IPS DF 6.9 (cell line): ENCODE measurements at places on chromosomes 4 and X.

DNA sequence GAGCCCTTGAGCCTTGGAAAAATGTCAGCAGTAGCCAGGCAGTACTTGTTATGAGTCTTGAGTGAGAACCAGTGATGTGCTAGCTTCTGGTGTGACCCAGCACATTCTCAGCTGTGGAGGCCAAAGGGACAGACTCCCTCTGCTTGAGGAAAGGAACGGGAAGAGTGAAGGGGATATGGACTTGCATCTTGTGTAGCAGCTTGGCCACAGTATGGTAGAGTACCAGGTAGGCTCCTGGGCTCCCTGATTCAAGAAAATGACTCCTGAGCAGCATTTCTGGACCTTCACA is 1601.9 kb upstream of the ADGRL3 start:
- no peak for DNase-seq
- no peak overlapping the region for H3K27ac ChIP-seq
- H3K27me3 ChIP-seq = no peaks in the 10 kb centered on the region
- no peaks in the 10 kb centered on the region for H3K36me3 ChIP-seq
- H3K4me3 ChIP-seq = no peak overlapping the region

- H3K36me3 ChIP-seq = no peaks in the 10 kb centered on the region
- no peak for DNase-seq
- no peak overlapping the region for H3K4me3 ChIP-seq
- no peak overlapping the region for H3K27ac ChIP-seq
- no peaks in the 10 kb centered on the region for H3K27me3 ChIP-seq
Measured at GRCh38 chrX:37076983-37077382, 68.8 kb downstream of the FAM47C start.

DNA sequence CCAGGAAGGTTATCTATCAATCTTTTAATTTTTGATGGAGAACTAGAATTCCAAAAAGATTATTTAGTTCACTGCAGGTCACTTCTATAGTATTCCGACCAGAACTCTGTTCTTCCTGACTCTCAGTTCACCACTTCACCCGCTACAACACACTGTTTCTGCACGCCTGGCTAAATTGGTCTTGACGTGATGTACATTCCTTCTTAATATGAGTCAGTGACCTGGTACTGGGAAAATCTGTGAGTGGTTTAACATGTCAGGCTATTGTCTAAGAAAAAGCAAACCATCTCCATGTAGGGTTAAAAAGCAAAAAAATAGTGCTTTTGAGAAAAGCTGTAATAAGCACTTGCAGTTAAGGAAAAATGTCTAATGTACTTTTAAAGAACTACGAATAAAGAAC is 120.4 kb downstream of the NDST3 start:
- no peak for DNase-seq
- no peaks in the 10 kb centered on the region for H3K36me3 ChIP-seq
- no peaks in the 10 kb centered on the region for H3K27me3 ChIP-seq
- H3K27ac ChIP-seq = no peak overlapping the region
- no peaks in the 10 kb centered on the region for H3K4me1 ChIP-seq

DNA sequence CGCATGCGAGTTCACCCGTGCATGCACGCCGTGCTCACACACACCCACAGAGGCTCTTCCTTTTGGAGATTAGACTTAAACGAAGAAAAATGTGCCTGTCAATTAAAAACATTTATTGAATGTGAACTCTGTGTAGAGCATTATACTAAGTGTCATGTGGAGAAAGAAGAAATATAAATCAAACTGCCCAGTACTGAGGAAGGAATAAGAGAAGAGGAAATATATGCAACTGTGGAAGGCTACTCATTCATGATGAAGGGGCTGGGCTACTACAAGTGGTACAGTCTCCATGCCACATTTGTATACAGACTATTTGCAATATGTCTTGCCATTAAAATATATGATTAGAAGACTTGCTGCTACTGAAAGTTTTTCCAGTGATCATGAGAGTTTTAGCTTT is 714.7 kb downstream of the DMD start:
- H3K27me3 ChIP-seq = no peaks in the 10 kb centered on the region
- no peak overlapping the region for H3K27ac ChIP-seq
- no peak for DNase-seq
- no peaks in the 10 kb centered on the region for H3K36me3 ChIP-seq

DNA sequence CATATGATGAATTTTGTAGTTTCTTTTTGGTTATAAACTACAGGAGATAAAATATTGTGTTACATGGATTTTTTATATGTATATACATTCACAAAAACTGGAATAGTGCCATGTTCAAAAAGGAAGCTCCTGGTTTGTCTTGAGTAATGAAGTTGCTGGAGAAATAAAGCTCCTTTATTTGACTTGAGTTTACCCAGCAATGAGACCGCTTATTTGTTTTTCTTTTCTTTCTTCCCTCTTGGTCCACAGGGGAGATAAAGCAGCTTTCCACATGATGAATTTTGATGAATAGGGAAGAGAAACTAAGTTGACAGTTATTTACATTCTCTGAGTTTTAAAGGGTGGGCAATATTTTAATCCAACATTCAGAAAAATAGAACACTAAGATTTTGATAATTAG is 176.5 kb downstream of the GPM6A start:
- DNase-seq = no peak
- H3K36me3 ChIP-seq = no peaks in the 10 kb centered on the region
- H3K27me3 ChIP-seq = no peaks in the 10 kb centered on the region
- H3K4me1 ChIP-seq = no peaks in the 10 kb centered on the region
- H3K4me3 ChIP-seq = no peak overlapping the region

DNA sequence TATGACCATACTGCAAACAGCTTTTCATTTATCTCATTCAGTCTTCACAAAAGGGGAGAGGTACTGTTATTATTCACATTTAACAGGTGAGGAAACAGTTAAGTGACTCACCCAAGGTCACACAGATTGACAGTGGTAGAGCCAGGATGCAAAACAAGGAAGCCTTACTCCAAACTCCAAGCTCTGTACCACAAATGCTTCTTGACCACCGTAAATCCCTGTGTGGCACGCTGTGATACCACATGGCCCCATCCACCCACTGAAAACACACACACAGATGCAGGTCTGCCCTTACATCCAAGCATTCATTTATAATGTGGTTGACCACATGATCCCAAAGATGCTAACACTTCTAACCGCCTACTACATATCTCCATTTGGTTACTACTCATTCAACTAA is 129.5 kb downstream of the TSPAN5 start:
- no peaks in the 10 kb centered on the region for H3K4me1 ChIP-seq
- H3K36me3 ChIP-seq = no peaks in the 10 kb centered on the region
- DNase-seq = no peak
- no peaks in the 10 kb centered on the region for H3K27me3 ChIP-seq

DNA sequence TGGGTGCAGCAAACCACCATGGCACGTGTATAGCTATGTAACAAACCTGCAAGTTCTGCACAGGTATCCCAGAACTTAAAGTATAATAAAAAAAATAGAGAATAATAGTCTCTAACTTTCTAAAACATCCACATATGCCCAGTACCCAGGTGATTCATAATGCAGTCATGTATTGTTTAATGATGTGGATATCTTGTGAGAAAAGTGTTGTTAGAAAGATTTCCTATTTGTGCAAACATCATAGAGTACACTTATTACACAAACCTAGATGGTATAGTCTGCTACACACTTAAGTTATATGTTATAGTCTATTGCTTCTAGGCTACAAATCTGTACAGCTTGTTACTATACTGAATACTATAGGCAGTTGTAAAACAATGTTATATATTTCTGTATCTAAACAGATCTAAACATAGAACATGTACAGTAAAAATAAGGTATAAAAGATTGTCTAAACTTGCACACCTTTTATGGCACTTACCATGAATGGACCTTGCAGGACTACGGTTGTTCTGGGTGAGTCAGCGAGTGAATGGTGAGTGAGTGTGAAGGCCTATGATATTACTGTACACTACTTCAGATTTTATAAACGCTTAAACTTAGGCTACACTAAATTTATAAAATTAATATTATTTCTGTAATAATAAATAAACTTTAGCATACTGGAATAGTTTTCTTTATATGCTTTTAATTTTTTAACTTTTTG is 232.2 kb upstream of the SLIT2 start:
- no peak overlapping the region for H3K4me3 ChIP-seq
- no peak for DNase-seq
- no peaks in the 10 kb centered on the region for H3K4me1 ChIP-seq

GRCh38 chr4:75004755-75005668 is 72.1 kb downstream of the PARM1 start:
- H3K4me3 ChIP-seq = no peak overlapping the region
- no peaks in the 10 kb centered on the region for H3K36me3 ChIP-seq
- DNase-seq = no peak
- H3K4me1 ChIP-seq = no peaks in the 10 kb centered on the region; the same call in 1 of the 2 replicates
- no peak overlapping the region for H3K27ac ChIP-seq

GRCh38 chrX:154466036-154466435 is 8.0 kb downstream of the PLXNA3 start:
- peaks cover 33% of the 10 kb centered on the region for H3K36me3 ChIP-seq
- no peak overlapping the region for H3K27ac ChIP-seq
- no peak for DNase-seq
- H3K4me1 ChIP-seq = no peaks in the 10 kb centered on the region
- no peaks in the 10 kb centered on the region for H3K27me3 ChIP-seq
- no peak overlapping the region for H3K4me3 ChIP-seq

- H3K36me3 ChIP-seq = no peaks in the 10 kb centered on the region
- H3K4me1 ChIP-seq = no peaks in the 10 kb centered on the region
- no peak overlapping the region for H3K4me3 ChIP-seq
Measured at GRCh38 chrX:17098516-17099247, 152.2 kb downstream of the REPS2 start.

DNA sequence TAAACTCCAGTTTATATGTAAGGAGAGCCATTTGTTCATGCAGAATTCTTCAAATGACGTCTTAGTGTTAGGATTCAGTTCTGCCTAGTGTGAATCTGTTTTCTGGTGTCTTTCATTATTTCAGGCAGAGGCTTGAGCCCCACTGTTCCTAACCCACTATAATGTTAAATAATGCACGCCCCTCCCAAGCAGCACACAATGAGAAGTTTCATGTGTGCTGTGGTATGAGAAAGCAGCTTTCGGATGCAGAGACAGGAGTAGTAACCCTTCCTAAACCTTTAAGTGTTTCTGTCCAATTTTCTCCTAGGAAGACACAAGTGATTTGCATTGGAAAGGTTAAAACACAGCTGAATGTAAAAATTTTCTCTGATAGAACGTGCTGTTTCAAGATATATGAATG is 54.5 kb downstream of the TRIM2 start:
- DNase-seq = no peak
- H3K4me3 ChIP-seq = no peak overlapping the region
- H3K36me3 ChIP-seq = no peaks in the 10 kb centered on the region
- no peaks in the 10 kb centered on the region for H3K27me3 ChIP-seq

- H3K27ac ChIP-seq = no peak overlapping the region
- no peaks in the 10 kb centered on the region for H3K27me3 ChIP-seq
- DNase-seq = no peak
- no peaks in the 10 kb centered on the region for H3K4me1 ChIP-seq
- no peak overlapping the region for H3K4me3 ChIP-seq
Measured at GRCh38 chr4:185685804-185686203, 126.2 kb downstream of the SORBS2 start.

- H3K36me3 ChIP-seq = no peaks in the 10 kb centered on the region
- DNase-seq = no peak
- no peaks in the 10 kb centered on the region for H3K4me1 ChIP-seq
- no peak overlapping the region for H3K27ac ChIP-seq
- H3K27me3 ChIP-seq = no peaks in the 10 kb centered on the region
Measured at GRCh38 chr4:172393220-172393619, 580.0 kb downstream of the GALNTL6 start.

DNA sequence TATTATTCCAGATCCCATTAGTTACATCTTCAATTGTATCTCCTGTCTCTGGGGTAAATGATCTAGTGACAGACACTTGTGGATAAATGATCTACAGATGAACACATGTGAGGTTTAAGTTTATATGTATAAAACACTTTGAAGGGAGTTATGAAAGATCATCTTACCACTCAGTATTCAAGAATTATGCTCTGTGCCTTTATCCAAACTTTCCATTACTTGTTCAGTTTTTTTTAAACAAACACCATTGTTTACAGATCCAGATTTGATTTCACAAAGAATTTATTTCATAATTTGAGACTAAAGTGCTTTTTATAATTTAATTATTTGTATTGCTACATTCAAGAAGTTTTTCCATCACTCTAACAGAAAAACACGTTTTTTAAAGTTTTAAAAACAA is 142.5 kb downstream of the HHIP start:
- H3K4me1 ChIP-seq = no peaks in the 10 kb centered on the region
- H3K27me3 ChIP-seq = no peaks in the 10 kb centered on the region
- no peak overlapping the region for H3K27ac ChIP-seq
- H3K36me3 ChIP-seq = no peaks in the 10 kb centered on the region

GRCh38 chr4:151888367-151888866 is 127.6 kb upstream of the GATB start:
- H3K4me3 ChIP-seq = no peak overlapping the region
- no peak for DNase-seq
- peaks cover 2% of the 10 kb centered on the region; the same call in 1 of the 2 replicates for H3K4me1 ChIP-seq
- H3K36me3 ChIP-seq = no peaks in the 10 kb centered on the region
- no peaks in the 10 kb centered on the region for H3K27me3 ChIP-seq

DNA sequence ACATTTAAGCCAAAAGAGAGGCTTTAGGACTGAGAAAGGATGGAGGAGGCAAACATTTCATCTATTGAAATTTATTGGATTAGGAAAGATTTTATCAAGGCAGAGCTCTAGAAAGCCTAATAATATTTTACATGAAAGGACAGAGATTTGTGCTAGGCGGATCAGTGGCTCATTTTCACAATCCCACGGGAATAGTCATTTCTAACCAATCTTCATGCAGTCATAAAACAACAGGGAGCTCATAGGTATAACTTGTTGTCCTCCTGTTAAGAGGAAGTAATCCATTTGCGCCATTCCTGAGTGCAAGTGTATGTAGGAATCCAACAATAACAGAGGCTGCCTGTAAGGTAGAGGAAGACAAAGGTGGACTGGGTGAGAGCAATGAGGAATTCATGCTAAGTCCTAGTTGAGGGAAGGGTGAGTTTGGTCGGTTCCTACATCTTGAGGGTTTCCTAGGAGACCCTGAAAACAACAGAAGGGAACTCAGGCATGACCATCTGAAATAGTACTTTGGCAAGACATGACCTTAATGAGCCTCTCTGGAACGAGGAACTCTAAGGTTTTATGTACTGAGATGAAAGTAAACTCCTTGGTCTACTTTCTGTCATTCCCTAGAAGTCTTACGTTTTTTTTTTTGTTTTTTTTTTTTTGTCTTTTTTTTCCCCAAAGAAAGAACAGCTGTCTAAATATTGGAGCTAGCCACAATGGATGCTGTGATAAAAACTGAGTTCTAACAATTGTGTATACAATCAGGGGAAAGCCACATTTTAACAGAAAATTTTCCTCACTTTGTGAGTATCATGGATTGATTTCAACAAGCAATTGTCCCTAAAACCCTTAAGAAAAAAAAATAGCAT is 89.7 kb downstream of the GEMIN8 start:
- H3K27ac ChIP-seq = no peak overlapping the region
- H3K4me3 ChIP-seq = no peak overlapping the region
- no peak for DNase-seq
- no peaks in the 10 kb centered on the region for H3K27me3 ChIP-seq
- H3K36me3 ChIP-seq = peaks cover 2% of the 10 kb centered on the region; the same call in 1 of the 2 replicates
- no peaks in the 10 kb centered on the region for H3K4me1 ChIP-seq

GRCh38 chrX:9745417-9746115 is 20.1 kb downstream of the GPR143 start:
- no peaks in the 10 kb centered on the region for H3K36me3 ChIP-seq
- H3K4me1 ChIP-seq = no peaks in the 10 kb centered on the region
- no peak overlapping the region for H3K4me3 ChIP-seq
- H3K27me3 ChIP-seq = no peaks in the 10 kb centered on the region
- DNase-seq = no peak
